Activated CD4-positive, alpha-beta T cell treated with anti-CD3 and anti-CD28 coated beads for 1 hour (primary cell): ENCODE measurements at places on chromosomes 6 and 20.

DNA sequence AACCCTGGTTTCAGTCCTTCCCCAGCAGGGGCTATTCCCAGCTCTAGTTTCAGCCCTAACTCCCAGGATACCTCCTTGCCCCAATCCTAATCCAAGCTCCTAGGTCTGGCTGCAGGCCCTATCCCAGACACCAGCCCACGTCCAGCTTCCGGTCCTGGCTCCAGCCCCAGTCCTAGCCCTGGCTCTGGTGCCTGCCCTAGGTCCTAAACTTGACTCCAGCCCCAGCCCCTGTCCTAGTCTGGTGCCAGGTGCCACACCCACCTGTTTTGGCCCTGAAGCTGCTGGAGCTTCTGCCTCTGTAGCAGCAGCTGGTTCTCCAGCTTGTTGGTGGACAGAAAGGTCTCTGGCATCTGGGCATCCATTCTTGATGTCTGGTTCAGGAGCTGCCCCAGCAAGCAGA, 28.1 kb downstream of the ANGPT4 start:
- DNase-seq, result no peak

- DNase-seq, result no peak
These were observed 33.7 kb downstream of the SLC9A8 start for GRCh38 chr20:49846206-49846807.

DNA sequence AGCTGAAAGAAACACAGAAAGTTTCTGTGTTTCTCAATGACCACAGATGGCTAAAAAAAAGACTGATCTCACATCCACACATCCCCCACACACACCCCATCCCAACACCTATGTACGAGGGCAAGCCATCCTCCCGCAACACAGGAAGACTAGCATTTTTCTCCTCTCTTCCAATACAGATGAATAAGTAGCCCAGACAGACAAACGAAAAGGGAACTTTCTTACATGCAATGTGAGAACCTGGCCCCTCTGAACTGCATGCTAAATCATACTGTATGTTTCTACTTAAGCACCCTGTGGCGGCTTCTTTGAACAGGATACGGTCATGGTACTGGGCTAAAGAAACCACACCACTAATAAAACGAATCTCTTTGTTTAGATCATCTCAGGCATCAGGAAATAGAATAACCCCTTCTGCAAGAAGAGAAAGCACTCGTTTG, 116.2 kb downstream of the GMDS start:
- DNase-seq, result no peak

GRCh38 chr6:75481936-75482593, 11.5 kb downstream of the FILIP1 start:
- DNase-seq, result no peak
